Activated naive CD4-positive, alpha-beta T cell treated with anti-CD3 and anti-CD28 coated beads for 36 hours (primary cell): ENCODE measurements at places on chromosomes 1 and 21. TPM values are rescaled to one million over a fixed set of nuclear protein-coding genes. Genes with fewer than 3 reads are reported as not detected.

The CD247 gene
- 73.5 TPM for total RNA-seq

The CLCA1 gene
- not detected for total RNA-seq

The FAM163A gene
- not detected for total RNA-seq

The ZBTB7B gene
- 101 TPM for total RNA-seq

The CR1L gene
- not detected for total RNA-seq

The CFAP45 gene
- 2.1 TPM for total RNA-seq

The ENSA gene
- total RNA-seq: 193 TPM

The ADAM30 gene
- not detected for total RNA-seq

The ICOSLG gene
- 1.9 TPM for total RNA-seq

- DNase-seq: no peak
These were observed 242.1 kb downstream of the GRIK1 start for GRCh38 chr21:29697555-29698193.

DNA sequence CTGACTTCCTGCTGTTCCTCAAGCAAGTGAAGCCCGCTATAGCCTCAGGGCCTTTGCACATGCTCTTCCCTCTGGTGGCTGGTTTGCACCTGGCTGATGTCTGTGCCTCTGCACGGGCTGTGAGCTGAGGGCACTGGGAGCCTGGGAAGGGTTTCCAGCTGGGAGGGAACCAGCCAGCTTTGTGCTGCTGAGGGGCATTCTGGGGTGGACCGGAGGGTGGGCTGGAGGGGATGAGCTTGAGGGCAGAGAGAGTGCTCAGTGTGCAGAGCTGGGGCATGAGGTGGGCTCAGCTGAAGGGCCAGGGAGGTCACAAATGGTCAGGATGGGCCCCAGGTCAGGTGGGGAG is 305.7 kb downstream of the MATN1 start:
- DNase-seq: no peak

- DNase-seq: peak; percentile 89
These were observed 186.5 kb downstream of the FASLG start for GRCh38 chr1:172845371-172845770.

DNA sequence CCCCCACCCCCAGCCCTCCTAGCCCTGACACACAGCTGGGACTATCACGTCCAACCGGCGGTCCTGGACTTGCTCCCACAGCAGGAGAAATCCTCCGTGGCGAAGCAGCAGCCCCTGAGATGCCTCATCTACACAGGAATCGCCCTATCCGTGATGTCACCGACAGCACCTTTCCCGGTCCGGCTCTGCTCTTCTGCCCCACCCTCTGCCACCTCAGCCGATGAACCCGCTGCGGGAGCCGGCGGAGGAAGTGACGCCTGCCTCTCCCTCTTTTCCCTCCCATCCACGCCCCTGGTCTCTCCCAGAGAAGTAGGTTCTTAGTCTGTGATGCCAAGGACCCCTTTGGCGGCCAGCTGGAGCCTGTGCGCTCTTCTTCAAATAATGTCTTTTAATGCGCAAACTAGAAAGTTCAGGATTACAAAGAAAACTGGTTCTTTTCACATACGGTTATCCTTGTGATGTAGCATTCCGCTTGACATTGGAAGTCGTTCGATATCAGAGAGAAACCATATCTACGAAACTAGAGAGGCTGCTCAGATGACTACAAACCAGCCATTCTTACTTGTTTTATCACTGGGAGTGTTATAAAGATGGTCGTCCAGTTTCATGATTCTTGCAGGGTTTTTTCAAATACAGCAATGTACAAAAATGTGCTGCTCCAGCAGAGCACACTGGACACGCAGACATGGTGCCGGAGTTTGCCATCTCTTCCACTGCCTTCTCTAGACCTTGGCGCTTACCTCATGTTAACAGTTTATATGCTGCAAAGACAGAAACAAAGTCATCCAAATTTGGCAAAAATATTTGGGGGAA is 120.3 kb downstream of the PPIAL4G start:
- peak; percentile 78 for DNase-seq

DNA sequence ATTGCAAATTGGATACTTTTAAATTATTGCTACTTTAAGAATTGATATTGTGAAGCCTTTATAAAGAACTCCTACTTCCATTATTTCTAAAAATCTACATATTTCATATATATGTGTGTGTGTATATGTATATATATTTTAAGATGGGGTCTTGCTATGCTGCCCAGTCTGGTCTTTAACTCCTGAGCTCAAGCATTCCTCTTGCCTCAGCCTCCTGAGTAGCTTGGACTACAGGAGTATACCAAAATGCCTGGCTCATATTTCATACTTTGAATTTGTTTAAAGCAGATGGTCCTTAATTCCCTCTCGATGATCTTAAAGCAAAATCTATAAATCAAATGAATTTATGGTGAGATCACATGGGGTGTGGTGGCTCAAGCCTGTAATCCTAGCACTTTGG is 25.1 kb upstream of the CPLANE2 start:
- DNase-seq: no peak

DNA sequence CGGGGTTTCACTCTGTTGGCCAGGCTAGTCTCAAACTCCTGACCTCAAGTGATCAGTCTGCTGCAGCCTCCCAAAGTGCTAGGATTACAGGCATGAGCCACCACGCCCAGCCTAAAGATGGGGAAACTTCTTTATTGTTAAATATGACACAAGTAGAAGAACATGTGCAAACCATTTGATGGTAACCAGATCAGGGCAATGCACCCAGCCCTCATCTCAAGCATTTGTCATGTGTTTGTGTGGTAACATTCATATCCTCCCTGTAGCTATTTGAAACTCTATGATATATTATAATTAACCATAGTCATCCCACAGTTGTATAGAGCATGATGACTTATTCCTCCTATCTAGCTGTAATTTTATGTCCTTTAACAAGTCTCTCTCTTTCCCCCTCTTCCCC is 119.5 kb upstream of the TMPRSS2 start:
- DNase-seq: no peak

DNA sequence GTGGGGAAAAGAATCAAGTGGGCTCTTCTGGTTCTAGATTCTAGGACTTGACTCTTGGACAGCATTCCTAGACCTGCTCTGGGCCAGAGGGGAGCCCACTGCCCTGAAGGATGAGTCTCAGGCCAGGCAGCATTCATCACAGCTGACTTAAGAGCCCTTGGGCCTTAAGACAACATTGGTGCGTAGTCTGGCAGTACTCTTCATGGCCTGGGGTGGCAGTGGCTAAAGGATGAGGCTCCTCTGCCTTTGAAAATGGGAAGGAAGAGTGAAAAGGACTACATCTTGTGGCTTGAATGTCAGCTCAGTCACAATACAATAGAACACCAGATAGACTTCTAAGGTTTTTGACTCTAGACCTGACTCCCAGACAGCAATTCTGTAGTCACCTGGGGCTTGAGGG is 1415.1 kb upstream of the PRMT6 start:
- DNase-seq: no peak

DNA sequence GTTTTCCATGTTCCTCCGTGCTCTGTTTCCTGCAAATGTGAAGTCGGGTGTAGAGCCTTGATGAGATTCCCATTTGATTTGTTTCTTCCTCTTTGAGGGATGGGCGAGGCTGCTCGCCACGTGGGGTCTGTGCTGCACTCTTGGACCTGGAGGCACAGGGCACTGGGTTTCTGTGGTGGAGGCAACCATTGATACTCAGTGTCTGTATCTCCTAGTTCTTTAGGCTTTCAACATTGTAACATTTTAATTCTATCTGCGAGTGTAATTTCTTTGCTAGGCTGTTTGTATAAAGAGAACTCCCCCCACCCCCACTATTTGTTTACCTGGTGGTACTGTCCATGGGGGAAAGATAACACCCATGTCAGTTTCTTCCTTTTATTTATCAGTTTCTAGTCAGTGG is 52.3 kb downstream of the GALNT2 start:
- DNase-seq: no peak

- no peak for DNase-seq
These were observed 16.2 kb upstream of the PLA2G4A start for GRCh38 chr1:186812570-186812969.

GRCh38 chr1:41437011-41437355 is 47.5 kb downstream of the EDN2 start:
- DNase-seq: no peak

GRCh38 chr1:53163291-53163768 is 20.9 kb upstream of the SLC1A7 start:
- DNase-seq: no peak

- no peak for DNase-seq
These were observed 86.8 kb downstream of the ATP1B1 start for GRCh38 chr1:169193191-169193850.

GRCh38 chr1:155893389-155894142 is 17.6 kb downstream of the RIT1 start:
- peak; percentile 54 for DNase-seq
